Fibroblast of upper back skin (primary cell): ENCODE measurements at places on chromosomes 16 and 17.

DNA sequence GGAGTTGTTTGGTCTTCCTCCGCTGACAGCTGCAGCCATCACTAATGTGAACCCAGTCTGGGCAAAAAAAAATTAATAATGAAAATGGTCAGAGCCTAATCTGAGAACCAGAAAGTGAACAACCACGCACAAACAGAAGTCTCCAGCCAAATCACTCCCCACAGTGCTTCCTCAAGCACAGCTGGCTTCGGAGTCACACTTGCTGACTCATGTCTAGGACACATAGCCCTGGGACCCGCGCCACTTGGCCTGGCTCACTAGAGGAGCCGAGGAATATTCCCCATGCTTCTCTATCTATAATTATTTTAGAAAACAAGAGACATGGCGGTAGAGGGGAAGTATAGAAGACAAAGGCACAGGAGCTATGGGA is 109.1 kb downstream of the ZFHX3 start:
- peak; percentile 77 for DNase-seq

- DNase-seq, result no peak
Observed at GRCh38 chr16:2244926-2245795, 6.2 kb downstream of the ECI1 start.

DNA sequence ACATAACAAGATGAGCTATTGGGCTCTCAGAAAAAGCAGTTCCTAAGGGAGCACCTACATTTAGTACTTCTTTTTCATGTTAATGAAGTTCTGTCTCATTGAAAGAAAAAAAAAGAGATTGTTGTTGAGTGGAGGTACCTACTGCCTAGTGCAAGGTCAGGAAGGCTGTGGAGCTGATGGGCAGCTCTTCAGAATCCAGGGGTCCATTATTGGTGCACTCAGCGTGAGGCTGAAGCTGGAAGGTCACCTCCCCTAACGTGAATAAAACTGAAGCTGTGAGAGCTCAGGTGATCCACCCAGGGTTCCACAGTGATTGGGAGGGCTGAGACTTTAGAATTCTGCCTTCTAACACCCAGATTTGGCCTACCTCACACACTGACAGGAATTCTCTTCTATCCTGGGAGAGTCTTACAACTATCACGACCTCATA is 153.9 kb upstream of the TBX2 start:
- DNase-seq, result no peak

DNA sequence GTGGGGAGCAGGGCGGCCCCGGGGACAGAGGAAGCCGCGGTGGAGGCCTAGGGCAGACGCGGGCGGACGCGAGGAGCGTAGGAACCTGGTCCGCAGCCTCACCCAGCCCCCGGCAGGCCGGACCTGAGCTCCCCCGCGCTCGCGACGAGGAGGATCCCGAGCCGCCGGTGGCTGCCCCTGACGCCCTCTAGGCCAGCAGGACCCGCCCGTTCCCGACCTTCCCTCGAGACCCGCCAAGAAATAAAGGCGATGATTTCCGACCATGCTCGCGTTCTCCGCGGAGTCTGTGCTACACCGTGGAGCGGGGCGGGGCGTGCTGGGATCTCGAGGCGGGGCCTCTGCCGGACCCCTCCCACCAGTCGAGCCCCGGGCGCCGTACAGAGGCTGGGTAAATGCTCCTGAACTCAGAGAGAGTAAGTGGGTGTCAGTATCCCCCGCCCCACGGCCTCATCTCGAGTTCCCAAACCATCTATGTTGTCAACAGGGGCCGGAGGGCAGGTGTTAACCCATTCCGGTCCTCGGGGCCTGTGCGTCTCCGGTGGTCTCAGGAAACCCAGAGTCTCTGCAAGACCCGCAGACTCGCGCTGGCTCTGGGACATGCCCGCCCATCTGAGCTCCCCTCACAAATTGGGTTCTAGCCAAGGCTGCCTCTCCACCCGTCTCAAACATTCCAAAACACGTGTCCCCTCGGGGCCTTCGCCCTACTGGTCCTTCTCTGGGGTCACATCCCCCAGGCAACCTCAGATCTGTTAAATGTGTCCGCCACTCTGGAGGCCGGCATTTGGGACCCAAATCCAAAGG is 13.7 kb downstream of the SYCE1L start:
- DNase-seq, result no peak

DNA sequence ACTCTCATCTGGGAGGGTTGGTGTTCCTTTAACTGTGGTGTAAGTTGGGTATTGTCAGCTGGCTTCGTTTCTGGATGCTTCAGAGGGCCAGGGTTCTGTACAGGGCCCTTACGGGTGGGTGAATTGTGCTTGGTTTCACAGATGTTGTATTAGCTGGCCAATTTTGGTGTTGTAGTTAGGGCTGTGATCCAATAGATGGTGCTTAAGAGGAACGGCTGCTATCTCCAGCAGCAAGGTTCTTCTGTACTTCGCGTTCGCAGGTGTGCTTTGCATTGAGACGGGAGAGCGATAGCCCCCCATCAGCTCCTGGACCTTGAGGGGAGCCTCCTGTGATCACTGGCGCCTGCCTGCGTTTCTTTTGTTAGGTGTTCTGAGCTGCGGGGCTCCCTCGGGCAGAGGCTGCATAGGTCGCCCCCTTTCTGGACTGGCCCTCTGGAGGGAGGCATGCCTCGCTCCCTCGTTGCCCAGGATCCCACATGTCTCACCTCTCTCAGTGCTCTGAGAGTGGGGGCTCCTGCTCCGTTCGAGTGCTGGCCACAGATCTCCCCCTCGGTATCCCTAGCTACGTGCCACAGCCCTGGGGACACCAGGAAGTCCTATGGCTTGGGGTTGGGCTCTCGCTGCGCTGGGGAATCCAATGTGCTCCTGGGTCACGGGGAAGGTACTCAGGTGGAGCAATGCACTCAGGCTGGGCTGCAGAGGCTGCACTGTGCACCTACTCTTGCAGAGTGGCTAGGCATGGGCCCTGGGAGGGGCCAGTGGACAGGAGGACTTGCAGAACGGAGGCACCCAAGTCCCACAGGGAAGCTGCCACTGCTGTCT is 837 bp upstream of the PRDM7 start:
- peak; percentile 41 for DNase-seq

DNA sequence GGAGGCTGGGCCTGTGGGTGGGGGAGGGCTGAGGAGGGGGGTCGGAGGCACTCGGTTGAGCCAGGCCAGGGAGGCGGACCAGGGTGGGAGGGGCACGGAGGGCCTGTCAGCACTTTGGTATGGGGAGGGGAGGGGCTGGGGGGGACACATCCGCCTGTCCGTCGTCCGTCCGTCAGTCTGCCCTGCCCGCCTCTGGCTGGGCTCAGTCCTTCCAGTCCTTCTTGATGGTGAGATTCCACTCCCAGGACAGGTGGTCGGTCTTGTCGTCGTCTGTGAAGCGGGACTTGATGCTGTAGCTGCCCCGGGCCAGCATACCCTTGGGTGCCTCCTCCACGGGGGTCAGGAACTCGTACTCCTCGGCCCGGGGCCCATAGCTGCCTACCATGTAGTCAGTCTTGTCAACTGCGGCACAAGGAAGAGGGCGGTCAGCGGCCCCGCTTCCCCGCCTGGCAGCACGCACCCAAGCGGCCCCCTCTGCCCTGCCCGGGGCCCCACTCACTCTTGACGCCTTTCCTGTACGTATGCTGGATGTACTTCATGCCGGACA is 2.4 kb downstream of the ARHGDIA start:
- peak; percentile 91 for DNase-seq

DNA sequence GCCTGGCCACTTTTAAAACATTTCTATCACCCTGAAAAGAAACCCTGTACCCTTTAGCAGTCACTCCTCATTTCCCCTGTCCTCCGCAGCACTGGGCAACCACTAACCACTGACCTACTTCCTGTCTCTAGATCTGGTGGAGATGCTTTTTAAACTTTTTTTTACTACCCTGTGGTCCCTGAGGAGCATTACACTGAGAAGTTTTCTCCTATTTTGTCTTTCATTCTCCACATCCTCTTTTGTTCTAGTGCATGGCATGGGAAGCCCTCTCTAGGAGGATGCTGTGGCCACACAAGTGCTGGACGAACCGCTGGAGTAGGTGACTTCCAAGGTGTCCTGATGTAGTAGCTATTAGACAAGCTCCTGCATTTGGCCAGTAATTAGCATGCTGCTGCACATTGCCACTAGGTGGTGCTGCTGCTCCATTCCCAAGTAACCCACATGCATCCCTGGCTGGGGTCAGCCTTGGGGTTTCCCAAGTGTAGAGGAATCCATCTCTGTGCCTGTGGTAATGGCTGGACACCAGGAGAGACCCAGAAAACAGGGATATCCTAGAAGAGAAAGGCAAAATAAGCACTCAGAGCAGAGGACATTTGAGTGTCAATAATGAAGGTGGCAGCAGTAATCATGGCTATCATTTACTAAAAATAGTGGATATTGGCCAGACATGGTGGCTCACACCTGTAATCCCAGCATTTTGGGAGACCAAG is 143.8 kb upstream of the CRHR1 start:
- peak; percentile 73 for DNase-seq

- peak; percentile 92 for DNase-seq
Observed at GRCh38 chr17:29250666-29251065, 4.0 kb downstream of the CRYBA1 start.

- DNase-seq, result no peak
Observed at GRCh38 chr16:71344315-71344905, 14.1 kb upstream of the CALB2 start.

DNA sequence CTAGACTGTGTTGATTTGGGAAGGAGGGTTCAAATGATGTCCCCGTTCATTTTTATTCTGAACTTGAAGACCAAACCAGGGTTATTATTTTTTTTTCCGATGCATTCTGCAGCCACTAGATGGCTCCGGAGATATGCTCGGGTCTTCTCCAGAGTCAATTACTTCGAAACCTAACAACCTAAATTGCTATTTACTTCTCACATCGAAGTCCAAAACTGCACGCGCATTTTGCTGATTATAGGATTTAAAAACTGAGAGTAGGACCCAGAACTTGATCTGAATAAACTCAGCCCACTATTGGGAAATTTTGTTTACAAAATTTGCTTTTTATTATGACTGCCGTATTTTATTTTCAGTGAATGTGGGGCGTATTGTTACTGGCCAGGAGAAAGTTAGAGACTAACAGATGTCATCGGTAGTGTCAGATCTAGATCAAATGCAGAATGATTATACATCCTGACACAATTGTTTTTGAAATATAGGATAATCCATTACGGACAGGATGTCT is 263.8 kb downstream of the HS3ST3A1 start:
- peak; percentile 81 for DNase-seq

GRCh38 chr17:732067-732901 is at the start of gene TLCD3A:
Gene TLCD3A, plus strand, starts transcription at chr17:732596. Its CDS starts 52 bp downstream, at chr17:732648.
- DNase-seq, result peak; percentile 63

- peak; percentile 29 for DNase-seq
Observed at GRCh38 chr17:50196036-50196435, 5.4 kb downstream of the COL1A1 start.

DNA sequence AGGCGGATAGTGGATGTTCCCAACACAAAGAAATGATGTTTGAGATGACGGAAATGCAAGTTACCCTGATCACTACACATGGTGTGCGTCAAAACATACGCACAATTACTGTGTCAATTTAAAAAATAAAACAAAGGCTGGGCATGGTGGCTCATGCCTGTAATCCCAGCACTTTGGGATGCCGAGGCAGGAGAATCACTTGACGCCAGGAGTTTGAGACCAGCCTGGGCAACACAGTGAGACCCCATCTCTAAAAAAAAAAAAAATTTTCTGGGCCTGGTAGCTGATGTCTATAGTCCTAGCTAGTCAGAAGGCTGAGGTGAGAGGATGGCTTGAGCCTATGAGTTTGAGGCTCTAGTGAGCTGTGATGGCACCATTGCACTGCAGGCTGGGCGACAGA is 51.8 kb downstream of the TEKT5 start:
- no peak for DNase-seq

DNA sequence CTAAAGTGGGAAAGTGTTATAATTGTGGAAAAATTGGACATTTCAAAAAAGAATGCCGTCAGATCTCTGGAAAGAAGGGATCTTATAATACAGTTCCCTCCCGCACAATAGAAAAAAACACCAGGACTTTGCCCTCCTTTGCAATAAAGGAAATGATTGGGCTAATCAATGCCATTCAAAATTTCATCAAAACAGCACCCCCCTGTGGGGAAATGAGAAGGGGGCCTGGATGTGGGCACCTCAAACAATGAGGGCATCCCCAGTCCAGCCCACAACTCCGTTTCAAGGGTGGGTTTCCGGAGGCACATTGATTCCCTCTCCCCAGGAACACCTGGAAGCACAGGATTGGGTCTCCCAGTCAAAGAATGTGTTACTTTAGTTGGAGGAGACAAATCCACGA is 26.1 kb downstream of the CD300LG start:
- no peak for DNase-seq

DNA sequence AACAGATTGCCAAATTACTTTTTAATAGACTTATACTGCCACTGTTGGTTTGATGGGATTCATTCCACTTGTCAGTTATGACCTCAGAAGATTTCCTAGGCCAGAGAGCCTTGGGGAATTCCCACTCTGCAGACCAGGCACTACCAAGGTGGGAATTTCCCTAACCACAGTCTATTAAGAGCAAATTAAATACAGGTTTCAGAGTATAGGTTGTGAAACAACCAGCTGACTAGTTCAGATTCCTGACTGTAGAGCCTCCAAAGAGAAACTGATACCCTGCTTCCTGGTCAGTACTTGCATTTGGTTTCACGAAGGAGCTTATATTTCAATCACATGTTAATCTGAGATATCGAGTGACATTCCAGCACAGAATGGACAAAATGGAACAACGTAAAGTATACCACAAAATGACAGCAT is 186.5 kb downstream of the STX8 start:
- DNase-seq, result peak; percentile 95

- DNase-seq, result peak; percentile 83
Observed at GRCh38 chr17:48577946-48578615, at the start of gene HOXB4. Gene HOXB4, minus strand, starts transcription at chr17:48578350. Its CDS starts 31 bp downstream, at chr17:48578319.

DNA sequence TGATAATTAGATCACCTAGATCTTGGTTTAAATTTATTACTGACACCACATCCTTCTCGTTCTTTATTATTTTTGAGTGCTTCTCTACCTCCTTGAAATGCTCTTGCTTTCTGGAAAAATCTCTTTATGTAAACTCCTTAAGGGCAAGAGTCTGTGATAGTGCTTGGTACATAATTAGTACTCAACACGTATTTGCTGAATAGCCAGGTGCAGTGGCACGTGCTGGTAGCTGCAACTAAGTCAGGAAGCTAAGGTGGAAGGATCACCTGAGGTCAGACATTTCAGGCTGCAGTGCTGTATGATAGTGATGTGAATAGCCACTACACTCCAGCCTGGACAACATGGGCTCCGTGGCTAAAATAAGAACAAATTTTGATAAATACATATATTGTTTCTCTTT is 63.0 kb downstream of the PPM1E start:
- DNase-seq, result no peak

DNA sequence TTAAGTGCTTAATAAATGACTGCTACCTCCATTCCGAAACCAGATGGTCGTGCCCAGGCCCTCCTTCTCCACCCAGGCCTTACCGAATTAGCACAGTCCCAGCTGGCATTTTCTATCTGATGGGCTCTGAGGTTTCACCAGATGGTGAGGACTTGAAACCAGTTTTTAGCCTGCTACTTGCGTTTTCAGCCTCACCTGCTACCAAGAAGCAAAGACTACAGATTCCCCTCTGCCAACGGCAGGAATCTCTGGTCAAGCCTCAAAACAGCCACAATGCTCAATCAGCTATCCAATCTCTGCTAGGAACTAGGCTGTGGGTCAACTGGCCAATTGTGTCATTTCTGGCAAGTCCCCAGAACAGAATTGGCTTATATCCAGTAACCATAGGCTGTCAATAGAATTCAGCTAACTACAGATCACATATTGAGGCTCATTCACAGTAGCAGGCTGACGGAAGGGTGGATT is 11.7 kb downstream of the PECAM1 start:
- no peak for DNase-seq

GRCh38 chr17:55750750-55751657 is at the start of gene PCTP:
Gene PCTP, plus strand, starts transcription at chr17:55751051. Its CDS starts 53 bp downstream, at chr17:55751104.
- peak; percentile 90 for DNase-seq
